ENCODE measurements at places on chromosomes 5 and 9. TPM values are rescaled to one million over a fixed set of nuclear protein-coding genes. Genes with fewer than 3 reads are reported as not detected.

The TLX3 gene
- not detected for polyA plus RNA-seq

The RNF183 gene
- not detected for polyA plus RNA-seq

DNA sequence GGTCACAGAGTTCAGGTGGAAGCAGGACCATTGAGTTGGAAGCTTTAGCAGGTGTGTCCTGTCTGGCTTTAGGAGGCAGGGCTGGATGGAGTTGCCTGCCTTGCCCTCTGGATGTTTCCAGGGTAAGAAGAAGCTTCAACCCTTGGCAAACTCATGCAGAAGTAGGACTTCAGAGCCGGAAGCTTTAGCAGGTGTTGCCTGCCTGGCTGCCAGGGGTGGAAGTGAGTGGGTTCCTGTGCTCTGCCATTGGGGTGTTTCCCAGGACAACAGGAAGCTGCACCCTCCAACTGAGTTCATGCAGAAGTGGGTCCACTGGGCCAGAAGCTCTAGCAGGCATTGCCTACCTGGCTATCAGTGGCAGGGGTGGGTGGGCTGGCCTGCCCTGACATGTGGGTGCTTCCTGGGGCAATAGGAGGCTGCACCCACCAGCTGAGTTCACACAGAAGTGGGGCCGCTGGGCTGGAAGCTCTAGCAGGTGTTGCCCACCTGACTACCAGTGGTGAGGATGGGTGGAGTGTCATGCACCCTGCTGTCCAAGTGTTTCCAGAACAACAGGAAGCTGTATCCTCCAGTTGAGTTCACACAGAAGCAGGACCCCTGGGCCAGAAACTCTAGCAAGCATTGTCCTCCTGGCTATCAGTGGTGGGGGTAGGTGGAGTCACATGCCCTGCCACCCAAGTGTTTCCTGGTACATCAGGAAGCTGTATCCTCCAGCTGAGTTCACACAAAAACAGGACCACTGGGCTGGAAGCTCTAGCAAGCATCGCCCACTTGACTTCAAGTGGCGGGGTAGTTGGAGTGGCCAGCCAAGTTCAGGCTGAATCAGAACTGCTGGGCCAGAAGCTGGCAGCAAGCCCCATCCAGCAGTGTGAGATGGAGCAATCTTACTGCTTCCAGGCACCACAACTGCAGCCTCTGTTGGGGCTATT is 24.6 kb downstream of the LOX start:
- DNase-seq: no peak

DNA sequence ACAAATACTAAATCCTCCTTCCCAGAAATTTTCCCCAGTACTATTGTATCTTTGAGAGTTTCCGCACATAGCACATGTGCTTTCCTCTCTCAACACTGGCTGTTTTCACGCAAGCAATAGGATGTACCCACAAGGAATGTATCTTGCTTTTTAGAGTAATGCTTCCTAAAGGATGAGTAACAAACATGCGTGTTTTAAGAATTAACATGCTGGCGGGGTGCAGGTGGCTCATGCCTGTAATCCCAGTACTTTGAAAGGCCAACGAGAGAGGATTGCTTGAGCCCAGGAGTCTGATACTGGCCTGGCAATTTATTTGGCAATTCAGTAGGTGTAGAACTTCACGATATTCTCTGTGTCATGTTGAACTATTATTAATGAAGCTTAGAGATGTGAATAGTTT is 4.6 kb downstream of the RUFY1 start:
- DNase-seq: no peak

GRCh38 chr5:135433681-135434426 is 13.3 kb downstream of the DCANP1 start:
- no peak for DNase-seq

GRCh38 chr5:39700523-39700922 is 275.7 kb upstream of the DAB2 start:
- no peak for DNase-seq
